ENCODE measurements at places on chromosomes 2 and 18.
A peak's percentile ranks its signal among the peaks of the same experiment; 100 is the strongest.

- DNase-seq = no peak
Observed at GRCh38 chr2:222391743-222392285, 32.5 kb upstream of the SGPP2 start.

DNA sequence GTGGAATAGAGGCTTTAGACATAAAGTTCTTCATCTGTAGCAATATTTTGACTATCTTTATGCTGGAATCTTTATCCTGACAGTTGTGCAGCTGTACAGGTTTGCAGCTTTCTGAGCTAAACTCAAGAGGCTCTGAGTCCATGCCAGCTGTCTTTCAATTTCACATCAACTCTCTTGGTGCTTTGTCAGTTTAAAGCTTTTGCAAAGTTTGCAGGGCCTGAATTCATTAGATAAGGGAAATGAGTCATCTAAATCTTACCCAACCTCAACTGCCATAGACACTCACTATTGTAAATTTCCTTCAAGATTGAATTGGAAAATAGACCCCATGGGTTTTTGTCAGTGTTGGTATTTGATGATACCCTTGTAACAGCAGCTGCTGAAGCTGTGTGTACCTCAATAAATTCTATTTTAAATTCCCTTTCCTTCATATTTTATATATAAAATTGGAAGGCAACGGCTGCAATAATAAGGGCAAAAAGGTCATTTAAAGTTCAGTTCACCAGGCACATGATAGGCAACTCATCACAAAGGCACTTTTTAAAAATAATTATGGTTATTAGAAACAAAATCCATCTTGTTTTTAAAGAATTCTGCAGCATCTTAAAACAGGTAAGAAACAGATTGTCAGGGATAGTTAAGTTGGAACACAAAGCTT lies 169.9 kb upstream of the SLC39A10 start:
- no peak for DNase-seq

- DNase-seq = no peak
Observed at GRCh38 chr2:72316774-72317173, 169.1 kb upstream of the CYP26B1 start.

DNA sequence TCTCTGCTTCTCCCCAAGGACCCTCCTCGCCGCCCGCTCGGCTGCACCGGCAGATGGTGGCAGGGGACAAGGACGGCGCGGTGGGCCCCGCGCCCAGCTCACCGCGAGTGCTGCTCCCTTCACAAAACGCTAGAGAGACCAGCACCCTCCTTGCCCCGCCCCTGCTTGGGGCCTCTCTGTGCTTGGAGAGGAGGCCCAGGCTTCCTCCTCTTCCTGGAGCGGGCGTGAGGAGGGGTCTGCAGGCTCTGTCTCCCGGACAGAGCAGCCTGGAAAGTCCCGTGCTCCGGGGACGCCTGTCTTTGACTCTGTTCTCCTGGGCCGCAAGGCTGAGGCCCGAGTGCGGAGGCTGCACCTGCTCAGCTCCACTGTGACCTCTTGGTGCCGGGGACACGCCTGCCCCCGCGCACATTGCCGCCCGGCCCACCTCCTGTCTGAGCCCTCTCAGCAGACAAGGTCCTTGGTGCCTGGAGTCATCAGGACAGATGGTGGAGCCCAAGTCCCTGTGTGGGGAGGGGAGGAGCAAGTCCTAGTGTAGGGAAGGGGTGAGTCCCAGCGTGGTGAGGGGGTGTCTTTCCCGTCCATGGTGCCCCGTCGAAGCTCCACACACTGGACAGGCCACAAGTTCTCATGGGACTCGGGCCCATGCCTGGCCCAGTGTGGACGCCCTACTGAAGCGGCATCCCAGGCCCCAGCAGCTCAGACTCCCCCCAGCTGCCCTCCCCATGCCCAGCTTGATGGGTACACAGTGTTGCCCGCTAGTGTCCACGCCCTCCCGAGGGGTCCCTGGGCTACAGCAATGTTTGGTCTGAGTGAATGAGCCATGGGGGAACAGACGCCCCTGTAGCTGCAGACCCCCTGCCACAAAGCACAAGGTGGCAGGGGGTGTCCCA lies 33.8 kb downstream of the RTP5 start:
- no peak for DNase-seq

DNA sequence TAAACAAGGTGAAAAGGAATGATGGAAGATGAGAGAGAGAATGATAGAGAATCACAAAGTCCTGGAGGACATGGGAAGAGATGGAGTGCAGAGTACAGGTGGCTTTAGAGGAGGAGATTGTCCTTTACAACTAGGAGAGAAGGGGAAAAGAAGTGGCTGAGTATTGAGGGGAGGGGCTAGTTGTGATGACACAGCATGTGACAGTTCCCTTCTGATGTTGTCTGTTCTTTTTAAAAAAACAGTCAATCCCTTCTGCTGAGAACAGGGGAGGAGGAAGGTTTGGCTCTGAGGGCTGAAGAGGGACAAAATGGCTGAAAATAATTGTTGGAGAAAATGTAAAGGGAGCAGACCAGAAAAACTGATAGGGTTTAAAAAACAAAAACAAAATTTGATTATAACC lies 44.0 kb downstream of the STEAP3 start:
- no peak for DNase-seq

GRCh38 chr2:62196278-62196901 lies 475 bp downstream of the B3GNT2 start:
- peak; percentile 87 for DNase-seq

- no peak for DNase-seq
Observed at GRCh38 chr2:143633419-143633818, 504.2 kb downstream of the ARHGAP15 start.

DNA sequence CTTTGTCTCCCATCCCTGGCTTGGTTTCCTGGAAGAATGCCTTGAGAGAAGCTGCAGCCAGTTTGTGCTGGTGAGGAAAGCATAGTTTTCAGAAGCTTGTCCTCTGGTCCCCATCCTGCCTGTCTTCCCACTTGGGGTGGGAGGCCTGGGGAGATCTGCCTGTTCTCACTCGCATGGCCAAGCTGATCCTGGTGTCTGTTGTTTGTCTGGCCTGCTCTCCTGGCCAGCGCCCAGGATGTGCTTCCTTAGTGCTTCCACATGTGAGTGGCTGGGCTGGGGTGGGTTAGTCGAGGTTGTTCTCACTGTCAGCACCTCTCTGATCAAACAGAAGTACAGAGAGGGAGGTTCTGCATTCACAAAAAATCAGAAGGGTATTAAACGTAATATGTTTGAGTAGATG lies 49.5 kb downstream of the PTPRM start:
- no peak for DNase-seq

- no peak for DNase-seq
Observed at GRCh38 chr18:80074697-80075096, 34.4 kb upstream of the ADNP2 start.

DNA sequence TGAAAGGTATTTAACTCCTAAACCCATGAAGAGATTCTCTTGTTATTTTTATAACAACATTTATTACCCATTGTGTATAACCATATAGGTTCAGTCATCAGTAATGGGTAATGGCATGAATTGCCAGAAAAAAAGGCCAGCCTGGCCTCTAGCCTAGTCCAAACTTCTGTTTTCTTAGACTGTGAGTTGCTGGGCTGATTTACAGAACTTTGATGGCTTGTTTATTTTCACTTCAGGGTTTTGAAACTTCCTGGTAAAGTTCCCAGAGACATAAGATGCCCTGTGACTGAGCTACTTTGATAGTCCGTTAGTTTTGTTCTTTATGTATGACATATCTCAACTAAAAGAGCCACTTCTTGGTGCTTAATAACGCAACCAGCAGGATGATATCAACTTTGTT lies 164.8 kb downstream of the METTL4 start:
- no peak for DNase-seq

- DNase-seq = no peak
Observed at GRCh38 chr2:25655316-25655715, 18.1 kb downstream of the DTNB start.

All from aorta (tissue), 5 donors.